ENCODE measurements at places on chromosomes 7 and 10. TPM values are rescaled to one million over a fixed set of nuclear protein-coding genes. Genes with fewer than 3 reads are reported as not detected.

Gene EPDR1
- 1.0 TPM for polyA plus RNA-seq

Gene GBX1
- polyA plus RNA-seq: not detected

Gene INHBA
- 0.61 TPM for polyA plus RNA-seq

Gene WNT8B
- polyA plus RNA-seq: not detected

Gene OR2A42
- not detected for polyA plus RNA-seq

Gene DDIT4
- 332 TPM for polyA plus RNA-seq

Gene CYP3A7
- not detected for polyA plus RNA-seq

Gene FRAT1
- polyA plus RNA-seq: 1.8 TPM

Gene EVX1
- polyA plus RNA-seq: not detected

Gene CDC123
- polyA plus RNA-seq: 52.6 TPM

Gene MOSPD3
- polyA plus RNA-seq: 15.5 TPM

Gene VWDE
- polyA plus RNA-seq: 2.8 TPM

Gene FBXO24
- polyA plus RNA-seq: 0.33 TPM

Gene GALNT11
- polyA plus RNA-seq: 17.7 TPM

Gene ADCY1
- polyA plus RNA-seq: 0.12 TPM

Gene WEE2
- not detected for polyA plus RNA-seq

Gene ELFN1
- polyA plus RNA-seq: 0.39 TPM

Gene FKBP6
- not detected for polyA plus RNA-seq

Gene VWC2
- 0.02 TPM for polyA plus RNA-seq

Gene COL26A1
- not detected for polyA plus RNA-seq

Gene C7orf33
- not detected for polyA plus RNA-seq

Gene AGAP4
- 5.7 TPM for polyA plus RNA-seq

Gene PON3
- 1.2 TPM for polyA plus RNA-seq

Gene MMP21
- polyA plus RNA-seq: 0.02 TPM

Gene EZH2
- polyA plus RNA-seq: 11.0 TPM

Gene SUN3
- not detected for polyA plus RNA-seq

Gene PON1
- not detected for polyA plus RNA-seq

Gene PKD2L1
- not detected for polyA plus RNA-seq

Gene GRM3
- 0.02 TPM for polyA plus RNA-seq

Gene KCND2
- polyA plus RNA-seq: 0.04 TPM

Gene CCDC172
- polyA plus RNA-seq: not detected

Gene SFMBT2
- 0.55 TPM for polyA plus RNA-seq

Gene HMX2
- 0.08 TPM for polyA plus RNA-seq

Gene LDB3
- polyA plus RNA-seq: 1.4 TPM

Gene GPR26
- polyA plus RNA-seq: not detected

Gene ADCYAP1R1
- polyA plus RNA-seq: 0.11 TPM

All from esophagus (tissue), 2 donors.